ENCODE measurements at places on chromosomes 16 and 17.
A peak's percentile ranks its signal among the peaks of the same experiment; 100 is the strongest.

- DNase-seq = no peak
These were observed 40.6 kb upstream of the XYLT1 start for GRCh38 chr16:17511340-17511739.

- no peak for DNase-seq
These were observed 66.3 kb upstream of the GSE1 start for GRCh38 chr16:85546585-85547447.

DNA sequence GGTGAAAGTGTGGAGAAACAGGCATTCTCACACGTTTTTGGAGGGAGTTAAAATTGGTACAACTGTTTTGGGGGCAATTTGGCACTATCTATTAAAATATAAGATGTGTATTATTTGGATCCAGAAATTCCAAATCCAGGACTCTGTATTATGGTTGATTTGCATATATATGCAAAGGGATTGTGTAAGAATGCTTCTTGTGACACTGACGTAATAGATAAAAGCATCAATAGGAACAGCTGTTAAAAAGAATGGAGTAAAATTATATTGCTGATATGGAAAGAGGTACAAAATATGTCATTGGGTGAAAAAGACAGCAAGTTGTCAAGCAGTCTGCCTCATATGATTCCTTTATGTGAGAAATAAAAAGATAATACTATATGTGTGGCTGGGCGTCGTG lies 17.3 kb downstream of the FA2H start:
- DNase-seq = no peak

GRCh38 chr16:24577167-24577566 lies 37.8 kb downstream of the RBBP6 start:
- DNase-seq = no peak

GRCh38 chr17:32609085-32609484 lies 122.3 kb downstream of the CDK5R1 start:
- peak; percentile 55 for DNase-seq
